ENCODE measurements at places on chromosomes 7 and 10.

- no peak for DNase-seq
Measured at GRCh38 chr7:44067064-44067951, 1.9 kb upstream of the PGAM2 start.

DNA sequence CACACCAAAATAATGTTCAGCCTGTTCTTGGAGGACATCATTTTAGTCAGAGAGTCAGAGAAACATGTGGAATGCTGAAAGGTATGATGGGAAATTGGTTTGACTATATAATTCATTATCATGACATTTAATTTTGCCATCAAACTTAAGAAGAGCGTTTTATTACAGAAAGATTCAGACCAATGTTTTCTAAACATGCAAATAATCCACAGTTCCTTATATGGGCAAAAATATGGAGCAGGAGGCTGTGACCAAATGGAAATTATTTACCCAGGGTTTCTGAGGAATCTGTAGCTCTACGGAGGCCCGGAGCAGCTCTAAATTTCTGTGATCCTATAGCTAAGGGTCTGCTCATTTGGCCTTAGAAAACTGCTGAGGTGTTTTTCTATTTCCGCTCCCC, 33.2 kb downstream of the LAMB4 start:
- DNase-seq, result no peak

GRCh38 chr7:101112233-101112632, 14.7 kb upstream of the SERPINE1 start:
- no peak for DNase-seq

- DNase-seq, result no peak
Measured at GRCh38 chr7:22125436-22125835, 179.7 kb upstream of the CDCA7L start.

DNA sequence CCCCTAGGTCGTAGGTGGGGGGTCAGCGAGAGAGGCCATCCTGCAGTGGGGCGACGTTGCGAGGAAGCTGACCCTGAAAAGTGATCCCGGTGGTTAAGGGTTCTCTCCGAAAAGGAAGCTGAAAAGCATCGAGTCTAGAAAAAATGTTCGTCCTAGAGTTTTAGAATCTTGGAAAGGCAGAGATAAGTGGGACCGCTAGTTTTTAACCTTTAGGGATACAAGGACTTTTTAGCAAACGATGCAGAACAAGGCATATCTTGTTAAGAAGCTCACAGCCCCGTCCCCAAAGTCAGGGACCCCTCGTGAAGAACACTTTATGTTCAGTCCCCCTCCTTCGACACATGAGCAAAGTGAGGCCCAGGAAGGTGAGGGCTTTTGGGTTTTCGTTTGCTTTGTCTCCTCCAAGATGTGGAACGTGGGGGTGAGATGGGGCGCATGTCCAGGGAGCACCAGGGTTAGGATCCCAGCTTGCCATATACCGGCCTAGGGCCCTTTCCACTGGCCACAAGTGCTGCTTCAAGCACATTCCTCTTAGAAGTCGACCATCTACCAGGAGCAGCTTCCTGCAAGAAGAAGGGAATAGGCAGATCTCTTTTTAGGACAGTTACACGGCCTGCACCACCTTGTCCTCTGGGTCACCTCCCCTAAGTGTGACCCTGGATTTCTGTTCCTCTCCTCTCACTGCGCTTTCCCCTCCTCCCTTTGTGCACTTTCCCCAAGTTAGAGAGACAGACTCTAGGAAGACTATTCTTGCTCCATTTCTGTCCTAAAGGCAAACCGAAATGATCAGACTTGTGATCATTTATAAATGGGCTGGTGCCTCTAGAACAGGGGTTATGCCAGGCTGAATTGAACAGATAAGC, 969 bp downstream of the SLC35G1 start:
- no peak for DNase-seq

DNA sequence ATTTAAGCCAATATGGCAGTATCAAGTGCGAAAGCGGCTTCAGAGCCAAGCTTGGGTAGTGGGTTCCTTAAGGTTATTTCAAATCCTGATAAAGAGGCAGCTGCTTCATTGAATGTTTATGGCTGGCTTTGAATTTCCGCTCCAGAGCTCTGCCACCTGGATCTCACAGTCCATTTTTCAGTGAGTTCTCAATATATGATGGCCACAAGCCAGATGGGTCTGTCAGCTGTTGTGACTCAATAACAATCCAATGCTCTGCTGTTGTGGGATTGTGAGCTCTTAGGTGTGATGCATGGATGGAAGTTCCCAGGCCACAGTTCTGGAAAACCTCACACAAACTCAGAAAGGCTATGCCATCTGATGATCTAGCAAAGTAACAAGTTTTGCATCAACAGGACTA, 743.8 kb upstream of the LRRN3 start:
- DNase-seq, result no peak

DNA sequence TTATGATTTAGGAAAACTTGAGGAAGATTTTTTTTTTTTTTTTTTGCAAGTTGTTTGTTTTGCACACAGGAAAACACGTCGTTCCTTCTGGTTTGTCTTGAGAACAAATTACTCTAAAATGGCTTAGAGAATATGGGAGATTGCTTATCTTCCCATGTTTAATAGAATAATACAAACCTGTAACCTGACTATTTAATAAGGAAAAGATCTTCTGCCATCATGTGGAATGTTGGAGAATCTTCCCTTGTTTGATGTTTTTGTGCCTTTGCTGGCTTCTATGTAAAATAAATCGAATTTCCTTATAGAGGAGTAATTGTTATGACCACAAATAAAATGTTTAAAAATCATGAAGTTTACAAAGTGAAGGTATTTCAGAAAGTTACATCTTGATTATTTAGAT, 818.8 kb downstream of the GATA3 start:
- DNase-seq, result no peak

GRCh38 chr10:1363446-1364121, 307.4 kb downstream of the WDR37 start:
- no peak for DNase-seq

GRCh38 chr7:107605218-107605815, 25.3 kb downstream of the BCAP29 start:
- DNase-seq, result no peak

- DNase-seq, result no peak
Measured at GRCh38 chr7:45670717-45671116, 96.5 kb downstream of the ADCY1 start.

DNA sequence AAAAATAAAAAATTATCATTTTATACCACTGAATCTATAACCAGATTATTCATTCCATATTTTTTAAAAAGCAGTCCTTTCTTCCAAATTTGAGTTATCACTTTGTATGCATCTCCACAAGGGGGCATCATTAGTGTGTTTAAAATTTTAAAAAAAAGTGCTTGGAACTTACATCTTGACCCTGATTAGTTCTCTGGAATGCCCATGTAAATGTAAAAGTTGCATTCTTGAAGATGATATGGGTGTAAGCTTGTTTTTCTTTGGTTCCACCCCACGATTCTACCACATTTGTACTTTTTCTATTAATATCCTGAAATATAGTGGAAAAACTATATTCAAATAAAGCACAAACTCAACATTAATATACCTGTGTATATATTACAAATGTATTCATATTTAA, 144.9 kb downstream of the ELAPOR2 start:
- no peak for DNase-seq

GRCh38 chr10:118621304-118621942, 26.0 kb upstream of the PRLHR start:
- no peak for DNase-seq

DNA sequence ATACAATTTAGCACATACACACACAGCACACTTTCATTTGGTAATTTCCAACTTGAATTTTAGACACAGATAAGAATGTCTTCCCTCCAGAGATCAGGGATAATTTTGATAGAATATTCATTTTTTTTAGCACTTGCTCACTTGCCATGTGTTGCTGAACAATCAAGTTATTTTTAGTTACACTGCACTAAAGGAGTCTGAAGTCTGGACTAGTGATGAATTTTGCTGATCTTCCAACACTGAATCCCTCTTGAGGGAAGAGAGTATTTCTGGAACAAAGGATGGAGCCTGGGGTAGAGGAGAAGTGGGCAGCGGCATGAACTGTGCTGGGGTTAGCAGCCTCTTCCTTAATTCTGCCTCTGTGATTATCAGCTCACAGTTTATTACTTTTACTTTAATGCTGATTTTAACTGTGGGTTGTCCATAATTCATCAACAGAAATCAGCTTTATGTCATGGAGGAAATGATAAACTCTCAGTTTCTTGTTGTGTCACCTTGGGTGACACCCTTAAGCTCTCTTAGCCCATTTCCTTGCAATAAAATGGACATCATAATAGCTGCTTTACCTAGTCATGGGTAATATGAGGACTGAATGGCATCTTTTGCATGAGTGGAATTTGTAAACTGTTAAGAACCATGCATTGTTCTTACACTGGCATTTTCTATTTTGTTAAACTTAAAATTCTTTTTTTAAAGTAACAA, 32.1 kb downstream of the SGPL1 start:
- no peak for DNase-seq

- DNase-seq, result no peak
Measured at GRCh38 chr10:132588301-132589013, 50.9 kb downstream of the INPP5A start.

GRCh38 chr10:34107626-34108516, 707.2 kb downstream of the PARD3 start:
- no peak for DNase-seq

- no peak for DNase-seq
Measured at GRCh38 chr10:1123198-1123597, 67.0 kb downstream of the WDR37 start.

DNA sequence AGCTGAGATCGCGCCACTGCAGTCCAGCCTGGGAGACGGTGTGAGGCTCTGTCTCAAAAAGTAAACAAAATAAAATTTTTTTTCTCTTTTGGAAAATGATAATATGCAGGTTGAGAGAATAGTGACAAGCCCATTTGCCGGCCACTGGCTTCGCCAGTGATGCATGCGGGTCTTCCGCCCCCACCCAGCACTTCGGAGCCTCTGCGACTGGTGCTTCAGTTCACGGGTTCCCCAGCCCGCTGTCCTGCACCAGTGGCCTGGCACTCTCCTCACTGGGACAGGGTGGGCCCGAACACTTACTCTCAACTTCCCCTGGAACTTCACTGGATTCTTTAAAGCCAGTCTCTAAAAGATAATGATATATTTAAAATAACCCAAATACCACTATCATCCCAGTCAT, 2.7 kb downstream of the SUN1 start:
- no peak for DNase-seq

GRCh38 chr7:133354546-133355324, 101.9 kb downstream of the EXOC4 start:
- DNase-seq, result no peak

GRCh38 chr7:63028376-63029206, 970.1 kb upstream of the ZNF722 start:
- no peak for DNase-seq

GRCh38 chr10:12445701-12446334, 96.5 kb downstream of the CAMK1D start:
- no peak for DNase-seq

- no peak for DNase-seq
Measured at GRCh38 chr10:119330342-119330741, 123.0 kb downstream of the GRK5 start.

Measured in stimulated activated CD8-positive, alpha-beta memory T cell treated with anti-CD3 and anti-CD28 coated beads, Interleukin-12 subunit alpha, Interleukin-12 subunit beta, amount 100 ng/mL, for 1 hour (primary cell).